ENCODE measurements at places on chromosomes 2 and 18.

GRCh38 chr18:12001421-12001820 lies 20.1 kb downstream of the IMPA2 start:
- no peak for DNase-seq

DNA sequence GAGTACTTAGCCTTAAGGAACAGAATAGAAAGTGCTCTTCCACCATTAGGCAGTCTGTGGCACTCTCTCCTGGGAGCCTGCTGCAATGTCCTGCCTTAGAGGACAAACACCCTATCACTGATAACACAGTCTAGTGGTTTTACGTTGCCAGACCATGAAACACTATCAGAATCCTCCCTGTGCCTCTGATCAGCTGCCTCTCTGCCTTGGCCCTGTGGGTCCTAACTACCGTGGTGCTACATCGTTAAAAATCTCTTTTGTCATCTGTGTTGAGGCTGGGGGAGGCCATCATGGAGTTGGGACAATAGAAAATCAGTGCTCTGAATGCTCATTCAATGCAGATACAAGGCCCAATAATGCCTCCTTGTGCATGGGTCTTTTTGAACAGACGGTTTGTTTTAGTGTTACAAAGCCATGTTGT lies 11.9 kb upstream of the APCDD1 start:
- DNase-seq: no peak

- no peak for DNase-seq
These were observed 42.4 kb upstream of the LIMS1 start for GRCh38 chr2:108491848-108492247.

DNA sequence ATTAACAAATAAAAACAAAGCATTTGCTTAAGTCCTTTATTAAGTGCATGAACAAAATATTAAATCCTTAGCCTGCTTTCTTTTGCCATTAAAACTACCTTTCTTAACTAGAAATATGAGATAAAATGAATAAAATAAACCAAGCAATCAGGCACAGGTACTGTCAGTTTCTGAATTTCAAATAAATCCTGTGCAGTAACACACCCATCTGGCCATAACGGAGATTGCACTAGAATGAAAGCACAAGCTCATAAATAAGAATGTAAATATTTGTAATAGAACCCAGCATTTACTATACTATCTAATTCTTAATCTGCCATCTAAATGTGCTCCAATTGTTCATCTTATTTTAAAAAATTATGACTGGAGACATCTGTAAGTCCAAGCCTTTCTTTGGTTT lies 31.9 kb downstream of the PRKRA start:
- DNase-seq: no peak

Measured in heart right ventricle (tissue), 16 donors.